SHP77 treated with DMSO at 0.1 percent for 48 hours (cell line): ENCODE measurements at places on chromosomes 2 and 18.

- no peak for DNase-seq
Measured at GRCh38 chr18:3254725-3255124, 7.1 kb downstream of the MYL12A start.

- no peak for DNase-seq
Measured at GRCh38 chr2:221705185-221705877, 133.2 kb upstream of the EPHA4 start.

- peak; percentile 16 for DNase-seq
Measured at GRCh38 chr2:105521176-105521575, 122.3 kb upstream of the FHL2 start.

GRCh38 chr18:49967171-49967570 is 153.8 kb upstream of the ACAA2 start:
- no peak for DNase-seq

GRCh38 chr2:231680992-231681852 is 27.1 kb upstream of the PTMA start:
- peak; percentile 65 for DNase-seq

- DNase-seq = no peak
Measured at GRCh38 chr2:241575624-241576292, 17.2 kb downstream of the BOK start.

DNA sequence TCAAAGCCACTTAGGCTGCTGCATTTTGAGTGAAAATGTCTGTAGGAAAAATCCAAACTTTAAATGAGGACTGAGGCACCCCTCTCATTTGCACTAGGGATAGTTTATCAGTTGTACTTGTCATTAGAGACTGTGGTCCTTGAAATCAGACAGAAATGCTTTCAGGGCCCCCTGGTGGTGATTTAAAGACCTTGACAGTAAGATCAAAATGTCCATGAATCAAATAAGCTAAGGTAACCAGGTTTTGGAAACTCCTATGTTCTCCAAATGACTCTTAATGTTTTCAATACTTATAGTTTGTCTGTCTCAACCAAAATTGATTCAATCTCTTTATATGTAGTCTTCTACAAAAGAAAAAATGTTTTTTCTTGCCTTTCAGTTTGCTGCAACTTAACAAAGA is 28.8 kb upstream of the DDX18 start:
- peak; percentile 20 for DNase-seq

DNA sequence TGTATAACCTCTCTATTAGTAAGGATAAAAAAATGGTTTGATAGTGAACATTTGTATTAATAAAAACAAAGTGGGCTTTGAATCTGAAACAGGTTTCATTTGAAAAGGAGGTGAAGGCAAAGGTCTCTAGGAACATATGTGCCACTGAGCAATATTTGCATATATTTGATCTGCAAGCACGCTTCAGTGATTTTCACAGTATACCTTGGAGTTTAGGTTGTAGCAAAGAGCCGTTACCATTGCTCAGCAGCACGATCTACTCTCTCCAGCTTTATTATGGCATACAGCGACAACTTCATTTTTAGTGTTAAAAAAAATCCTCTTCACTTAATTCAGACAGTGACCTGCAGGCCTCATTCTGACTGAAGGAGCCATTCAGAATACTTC is 75.8 kb upstream of the ZEB2 start:
- DNase-seq = no peak

GRCh38 chr2:230068651-230069055 is at the start of gene SLC16A14:
SLC16A14 (minus strand) TSS chr2:230068924; CDS start chr2:230059352, 9,572 bp downstream.
- DNase-seq = no peak

GRCh38 chr2:118675531-118675930 is 171.9 kb downstream of the EN1 start:
- DNase-seq = no peak

GRCh38 chr18:36905571-36905970 is 76.6 kb downstream of the KIAA1328 start:
- no peak for DNase-seq

GRCh38 chr18:79875931-79876461 is 75.5 kb downstream of the SLC66A2 start:
- DNase-seq = no peak

GRCh38 chr2:135245071-135245470 is 193.0 kb downstream of the RAB3GAP1 start:
- DNase-seq = no peak

DNA sequence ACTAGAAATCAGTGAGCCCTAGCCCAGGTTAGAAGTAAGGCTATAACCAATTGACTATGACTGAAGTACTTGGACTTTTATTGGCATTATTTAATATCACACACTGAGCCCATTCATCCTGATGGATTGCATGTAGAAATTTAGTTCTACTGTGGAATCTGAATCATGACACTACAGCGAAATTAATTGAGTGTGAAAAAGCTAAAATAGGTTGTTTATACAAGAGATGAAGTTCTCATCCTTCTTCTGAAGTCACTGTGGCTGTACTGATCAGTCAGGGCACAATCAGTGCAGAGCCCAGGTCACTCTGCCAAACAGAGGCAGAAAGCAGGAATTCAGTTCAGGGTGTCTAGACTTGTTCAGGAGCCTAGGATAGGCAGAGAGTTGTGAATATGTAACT is 158.9 kb downstream of the BABAM2 start:
- no peak for DNase-seq

DNA sequence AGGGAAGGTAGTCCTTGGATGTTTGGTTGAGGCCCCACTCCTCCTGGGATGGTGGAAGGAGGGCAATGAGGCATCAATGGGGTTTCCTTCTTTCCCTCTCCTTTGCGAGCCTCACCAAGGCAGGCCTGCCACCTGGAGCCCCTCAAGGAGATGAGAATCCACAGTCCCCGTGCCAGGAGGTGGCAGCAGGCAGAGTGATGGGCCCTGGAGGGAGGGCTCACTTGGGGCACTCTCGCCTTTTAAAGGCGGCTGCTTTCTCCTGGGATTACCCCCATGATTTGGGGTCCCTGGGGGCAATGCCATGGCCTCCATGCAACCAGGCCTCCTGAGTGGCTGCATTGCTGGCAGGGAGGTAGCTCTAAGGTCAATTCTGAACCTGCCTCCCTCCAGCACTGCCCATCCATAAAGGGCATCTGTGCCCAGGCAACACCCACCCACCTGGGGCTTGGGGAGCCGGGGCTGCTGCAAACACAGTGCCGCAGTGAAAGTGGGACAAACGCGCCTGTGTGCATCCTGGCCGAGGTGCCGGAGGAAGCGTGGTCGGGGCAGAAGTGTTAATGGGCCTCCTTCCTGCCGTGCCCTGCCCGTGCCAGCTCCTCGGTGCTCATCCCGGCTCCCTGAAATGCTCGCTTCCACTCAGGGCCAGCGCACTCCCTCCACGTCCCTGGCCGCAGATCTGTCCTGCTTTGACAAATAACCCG is 55.9 kb downstream of the ZFP36L2 start:
- DNase-seq = no peak

DNA sequence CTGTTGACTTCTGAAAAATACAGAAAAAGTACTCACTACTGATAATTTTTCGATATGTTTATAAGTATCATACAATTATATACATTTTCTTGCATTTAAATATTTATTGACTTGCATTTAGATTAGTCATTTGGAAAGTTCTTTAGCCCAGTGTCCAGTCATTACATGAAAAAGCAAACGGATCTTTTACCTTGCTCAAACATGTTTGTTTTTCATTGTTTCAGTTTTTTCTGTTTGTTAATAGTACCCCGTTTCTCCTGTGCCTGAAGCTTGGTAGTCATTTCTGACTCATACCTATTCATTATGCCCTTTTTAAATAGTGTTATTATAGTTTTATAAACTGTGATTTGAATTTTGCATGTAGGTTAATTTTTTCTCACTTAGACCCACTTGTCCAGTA is 28.1 kb downstream of the CEP192 start:
- no peak for DNase-seq

DNA sequence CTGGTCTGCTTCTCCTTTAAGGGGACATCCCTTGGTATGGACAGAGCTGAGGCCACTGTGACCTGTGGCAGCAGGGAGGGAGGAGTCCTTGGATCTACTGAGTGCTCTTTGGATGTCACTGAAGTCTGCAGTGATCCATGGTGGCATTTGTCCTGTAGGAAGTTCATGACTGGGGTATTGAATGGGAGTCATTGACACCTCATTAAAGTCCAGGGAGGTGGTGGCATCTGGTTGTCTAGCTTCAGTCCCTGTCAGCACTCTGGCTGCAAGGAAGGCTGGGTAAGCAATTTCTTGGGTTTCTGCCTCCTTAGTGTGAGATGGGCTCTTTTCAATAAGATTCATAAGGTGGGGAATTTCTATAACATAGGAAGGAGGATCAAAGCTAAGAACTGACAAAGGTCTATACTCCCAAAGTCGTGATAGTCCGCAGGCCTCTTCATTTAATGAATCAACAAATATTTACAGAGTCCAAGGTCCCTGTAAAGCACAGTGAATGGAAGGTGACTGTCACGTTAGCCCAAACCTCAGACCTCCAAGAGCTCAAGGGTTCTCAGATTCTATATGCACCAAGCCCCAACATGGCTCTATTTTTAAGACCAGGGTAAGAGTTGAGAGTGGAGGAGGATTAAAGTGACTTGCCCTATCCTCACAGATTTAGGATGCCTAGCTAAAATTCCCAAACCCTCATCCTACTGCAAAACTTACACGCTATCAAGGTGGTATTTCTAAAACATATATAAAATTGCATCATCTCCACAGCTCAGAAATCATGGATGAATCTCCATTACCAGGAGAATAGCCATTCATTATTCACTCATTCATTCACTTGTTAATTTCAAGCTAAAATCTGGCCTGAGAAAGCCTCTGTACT is 40.2 kb downstream of the THNSL2 start:
- DNase-seq = no peak

DNA sequence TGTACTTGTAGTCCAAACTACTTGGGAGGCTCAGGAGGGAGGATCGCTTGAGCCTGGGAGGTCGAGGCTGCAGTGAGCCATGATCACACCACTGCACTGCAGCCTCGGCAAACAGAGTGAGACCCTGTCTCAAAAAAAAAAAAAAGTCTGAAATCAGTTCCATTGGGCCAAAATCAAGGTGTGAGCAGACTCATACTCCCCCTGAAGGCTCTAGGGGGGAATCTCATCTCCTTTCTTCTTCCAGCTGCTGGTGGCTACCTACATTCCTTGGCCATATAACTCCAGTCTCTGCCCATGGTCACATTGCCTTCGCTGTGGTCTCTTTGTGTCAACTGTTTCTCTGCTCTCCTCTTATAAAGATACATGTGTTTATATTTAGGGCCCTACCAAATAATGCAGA is 234.0 kb downstream of the LRRTM1 start:
- DNase-seq = no peak

- DNase-seq = no peak
Measured at GRCh38 chr18:57269756-57270155, 82.6 kb upstream of the ST8SIA3 start.

GRCh38 chr2:168952424-168952823 is 51.3 kb downstream of the G6PC2 start:
- DNase-seq = no peak

- DNase-seq = peak; percentile 4
Measured at GRCh38 chr18:2654169-2654927, 1.2 kb upstream of the SMCHD1 start.

GRCh38 chr2:37872192-37872750 is 52.8 kb upstream of the RMDN2 start:
- no peak for DNase-seq

GRCh38 chr2:242041816-242042215 is 172.3 kb downstream of the RTP5 start:
- DNase-seq = no peak

GRCh38 chr2:129087133-129087813 is 768.6 kb upstream of the HS6ST1 start:
- no peak for DNase-seq

- no peak for DNase-seq
Measured at GRCh38 chr2:8176887-8177286, 505.0 kb upstream of the ID2 start.

DNA sequence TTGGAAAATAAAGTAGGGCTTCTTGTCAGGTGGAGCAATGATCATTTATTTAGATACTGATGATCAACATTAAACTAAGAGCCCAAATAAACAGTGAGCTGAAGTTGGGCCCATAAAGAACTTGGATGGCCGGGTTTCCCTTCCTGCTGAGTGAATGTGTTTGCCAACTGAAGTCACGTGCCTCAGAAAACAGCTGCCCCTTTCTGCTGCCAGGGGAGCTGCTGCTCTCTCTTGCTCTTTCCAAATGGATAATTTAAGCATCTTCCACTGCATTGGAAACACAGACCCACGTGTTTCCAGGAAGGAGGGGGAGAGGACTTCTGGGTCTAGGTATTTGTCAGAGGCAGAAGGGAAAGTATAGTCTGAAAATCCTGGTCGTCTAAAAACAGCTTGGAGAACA is 22.9 kb upstream of the NCKAP5 start:
- DNase-seq = peak; percentile 72

- no peak for DNase-seq
Measured at GRCh38 chr18:36888778-36889177, 59.9 kb downstream of the KIAA1328 start.

GRCh38 chr2:21715887-21716286 is 592.1 kb downstream of the TDRD15 start:
- no peak for DNase-seq

DNA sequence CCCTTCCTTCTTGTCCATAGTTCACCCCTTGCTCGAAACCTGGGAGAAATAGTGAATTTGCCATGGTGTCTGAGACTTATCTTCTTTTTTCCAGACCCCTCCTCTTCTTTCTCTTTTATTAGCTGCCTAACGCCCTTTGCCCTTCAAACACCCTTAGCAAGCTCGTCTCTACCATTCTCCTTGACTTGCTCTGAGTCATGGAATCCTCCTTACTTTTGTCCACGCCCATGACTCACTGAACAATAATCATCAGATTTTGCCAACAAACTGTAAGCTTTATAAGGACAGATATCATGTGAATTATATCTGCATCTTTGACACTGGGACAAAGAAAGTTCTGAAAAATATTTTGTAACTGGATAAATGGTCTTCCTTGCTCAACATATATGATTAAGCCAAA is 67.1 kb upstream of the CNTNAP5 start:
- no peak for DNase-seq

DNA sequence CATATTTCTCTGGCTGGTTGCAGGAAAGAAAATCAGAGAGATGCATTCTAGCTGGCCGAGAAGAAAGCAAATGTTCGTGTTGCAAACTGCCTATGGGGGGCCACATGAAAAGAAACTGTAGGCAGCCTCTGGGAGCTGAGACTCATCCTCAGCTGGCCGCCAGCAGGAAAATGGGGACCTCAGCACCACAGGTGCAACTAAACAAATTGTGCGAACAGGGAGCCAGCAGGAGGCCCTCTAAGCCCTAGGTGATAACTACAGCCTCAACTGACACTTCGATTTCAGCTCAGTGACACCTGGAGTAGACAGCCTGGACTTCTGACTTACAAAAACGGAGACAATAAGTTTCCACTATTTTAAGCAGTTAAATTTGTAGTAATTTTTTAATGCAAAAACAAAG is 107.3 kb downstream of the DTNB start:
- DNase-seq = no peak

DNA sequence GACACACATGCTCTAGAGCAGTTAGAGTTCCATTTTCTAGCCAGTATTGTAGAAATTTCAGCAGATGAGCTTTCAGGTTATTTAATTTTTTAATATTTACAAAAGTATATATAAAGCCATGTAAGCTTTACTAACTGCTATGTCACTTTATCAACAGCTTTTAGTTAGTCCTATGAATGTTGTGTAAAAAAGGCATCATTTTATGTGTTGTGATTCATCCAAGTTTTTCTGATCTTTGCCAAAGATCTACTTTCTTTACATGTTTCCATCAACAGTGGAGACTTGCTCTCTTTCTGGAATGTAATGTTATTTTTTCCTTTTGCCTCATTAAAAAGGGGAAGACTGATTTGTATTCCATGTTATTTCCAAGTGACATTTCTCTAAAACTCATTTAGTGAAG is 125.2 kb upstream of the TFPI start:
- DNase-seq = no peak
